ENCODE measurements at places on chromosomes 3 and 15.
A peak's percentile ranks its signal among the peaks of the same experiment; 100 is the strongest.

GRCh38 chr3:58355179-58355578 is 22.5 kb downstream of the PXK start:
- DNase-seq, result no peak

- DNase-seq, result no peak
Observed at GRCh38 chr15:38944536-38944935, 379.9 kb upstream of the RASGRP1 start.

GRCh38 chr3:174132421-174133042 is 726.6 kb upstream of the NAALADL2 start:
- no peak for DNase-seq

DNA sequence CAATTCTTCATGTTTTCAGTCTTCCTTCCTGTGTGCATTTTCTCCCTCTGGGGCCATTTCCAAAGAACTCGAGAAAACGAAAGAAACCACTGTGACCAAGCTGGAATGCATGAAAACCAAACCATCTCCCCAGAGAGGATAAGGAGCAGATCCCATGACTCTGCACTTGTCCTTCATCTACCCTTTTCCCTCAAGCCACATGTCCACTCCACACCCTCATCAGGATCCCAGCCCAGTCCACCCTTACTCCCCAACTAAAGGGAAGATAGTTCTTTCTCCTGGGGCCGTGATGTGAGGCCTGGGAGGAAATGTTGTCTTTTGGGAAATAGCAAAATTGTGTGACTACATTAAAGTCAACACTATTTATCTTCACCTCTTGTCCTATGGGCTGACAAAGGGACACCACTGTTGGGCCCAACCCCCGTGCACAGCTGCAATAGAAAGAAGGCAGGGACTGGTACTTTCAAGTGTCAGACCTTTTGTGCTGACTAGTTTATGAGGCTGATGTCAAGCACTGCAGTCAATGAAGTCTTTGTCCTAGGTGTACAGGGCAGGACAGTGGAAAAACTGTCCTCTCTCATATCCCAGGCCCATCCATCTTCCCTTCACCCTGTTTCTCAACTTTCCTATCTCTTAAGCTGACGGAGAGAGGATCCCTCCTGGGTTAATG is 487.1 kb upstream of the NR2F2 start:
- DNase-seq, result no peak

- no peak for DNase-seq
Observed at GRCh38 chr3:190446573-190447279, 3.0 kb downstream of the TMEM207 start.

- DNase-seq, result no peak
Observed at GRCh38 chr3:160126761-160127160, 98.5 kb upstream of the C3orf80 start.

GRCh38 chr15:48602358-48603122 is 43.0 kb downstream of the FBN1 start:
- DNase-seq, result no peak

DNA sequence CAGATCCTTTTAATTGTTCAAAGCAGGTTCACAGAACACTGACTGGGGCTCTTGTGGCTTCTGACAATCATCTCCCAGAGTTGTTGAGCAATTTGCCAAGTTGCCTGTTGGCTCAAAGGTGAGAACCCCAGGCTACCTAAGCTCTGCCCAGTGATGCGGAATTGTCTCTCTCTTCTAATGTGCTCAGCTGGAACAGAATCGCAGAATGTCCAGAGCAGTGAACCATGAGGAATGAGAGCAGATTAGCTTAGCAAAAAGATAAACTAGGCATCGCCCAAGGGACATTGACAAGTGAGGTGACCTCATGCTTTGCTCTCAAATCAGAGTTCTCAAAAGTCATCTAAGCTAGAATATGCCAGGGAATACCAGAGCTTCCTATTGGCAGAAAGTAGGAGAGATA is 148.1 kb downstream of the WDR76 start:
- no peak for DNase-seq

- no peak for DNase-seq
Observed at GRCh38 chr3:72523429-72524151, 324.7 kb downstream of the SHQ1 start.

DNA sequence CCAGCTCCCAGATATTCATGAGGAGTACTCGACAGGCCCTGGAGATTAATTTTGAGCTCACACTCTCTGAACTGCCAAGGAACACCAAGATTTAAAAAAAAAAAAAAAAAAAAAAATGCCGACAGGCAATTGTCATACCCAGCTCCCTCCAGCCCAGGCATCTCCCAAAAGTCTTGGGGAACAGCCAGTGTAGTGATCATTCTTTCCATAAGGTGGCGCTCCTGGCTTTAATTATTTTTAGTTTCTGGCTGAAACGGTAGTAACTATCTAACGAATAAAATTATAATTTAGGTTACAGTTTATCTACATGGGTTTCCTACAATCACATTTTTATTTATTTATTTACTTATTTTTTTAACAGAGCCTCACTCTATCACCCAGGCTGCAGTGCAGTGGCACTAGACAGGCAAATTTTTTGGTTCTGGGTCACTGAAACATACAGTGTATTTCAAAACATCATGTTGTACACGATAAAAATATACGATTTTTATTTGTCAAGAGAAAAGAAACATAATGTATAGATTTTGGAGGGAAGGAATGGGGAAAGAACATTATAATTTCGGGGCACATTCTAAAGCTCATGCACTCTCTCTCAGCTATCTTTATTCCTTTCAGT is 157.3 kb downstream of the ADAMTS9 start:
- no peak for DNase-seq

DNA sequence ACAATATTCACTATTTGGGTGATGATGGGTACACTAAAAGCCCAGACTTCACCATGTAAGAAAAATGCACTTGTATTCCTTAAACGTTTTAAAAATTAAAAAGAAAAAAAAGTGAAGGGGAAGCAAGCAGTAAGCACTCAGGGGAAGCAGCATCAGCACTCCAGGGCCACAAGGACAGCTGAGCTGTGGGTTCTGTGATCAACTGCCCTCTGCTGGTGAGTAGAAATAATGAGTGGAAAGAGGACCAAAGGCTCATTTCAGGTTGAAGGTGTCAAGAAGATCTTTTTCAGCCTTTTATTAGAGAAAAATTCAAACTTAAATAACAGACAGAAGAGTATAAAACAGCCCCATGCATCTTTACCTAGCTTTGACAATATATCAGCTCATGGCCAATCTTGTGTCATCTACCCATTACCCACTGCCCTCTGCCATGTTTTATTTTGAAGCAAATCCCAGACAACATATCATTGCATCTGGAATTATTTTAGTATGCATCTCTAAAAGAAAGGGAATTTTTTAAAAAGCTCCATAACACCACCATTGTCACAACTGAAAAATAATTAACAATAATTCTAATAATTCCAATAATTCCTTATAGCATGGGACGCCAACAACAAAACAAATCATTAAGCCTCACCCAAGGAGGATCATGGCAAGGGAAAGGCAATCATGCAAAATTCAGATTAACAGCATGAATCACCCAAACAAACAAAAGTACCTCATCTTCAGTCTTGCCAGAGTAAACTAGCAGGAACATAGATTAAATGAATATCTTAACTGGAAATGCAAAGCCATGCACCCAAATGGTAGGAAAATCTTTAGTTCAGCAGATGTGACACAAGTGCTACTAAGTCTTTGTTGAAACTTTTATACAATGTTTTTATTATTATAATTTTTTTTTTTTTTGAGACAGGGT is 42.5 kb downstream of the TAMM41 start:
- DNase-seq, result peak; percentile 32

DNA sequence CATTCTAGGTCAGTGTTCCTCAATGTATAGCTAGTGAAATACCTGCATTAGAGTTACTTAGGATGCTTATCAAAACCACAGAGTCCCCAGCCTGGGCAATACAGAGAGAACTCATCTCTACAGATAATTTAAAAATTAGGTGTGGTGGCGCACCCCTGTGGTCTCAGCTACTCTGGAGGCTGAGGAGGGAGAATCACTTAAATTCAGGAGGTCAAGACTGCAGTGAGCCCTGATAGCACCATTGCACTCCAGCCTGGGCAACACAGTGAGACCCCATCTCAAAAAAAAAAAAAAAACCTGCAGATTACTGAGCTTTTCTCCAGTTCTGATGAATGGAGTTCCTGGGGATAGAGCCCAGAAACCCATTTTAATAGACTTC is 10.1 kb upstream of the MINDY2 start:
- DNase-seq, result peak; percentile 15

DNA sequence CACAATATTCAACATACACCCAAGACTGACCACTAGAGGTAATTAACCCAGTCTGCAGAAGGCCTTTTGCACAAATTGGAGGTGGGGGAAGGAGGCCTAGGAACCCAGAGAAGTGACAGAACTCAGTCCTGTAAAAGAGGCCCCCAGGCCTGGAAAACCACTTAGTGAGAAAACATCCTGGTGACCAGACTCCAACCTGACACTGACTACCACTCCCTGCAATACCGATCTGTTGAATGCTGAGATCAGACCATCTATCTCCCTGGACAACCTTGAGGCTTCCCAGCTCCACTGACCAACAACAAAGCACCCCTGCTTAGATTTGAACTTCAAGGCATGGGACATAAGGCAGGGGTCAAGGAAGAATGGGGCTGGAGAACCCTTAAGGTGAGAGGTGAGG is 261.9 kb upstream of the WNT5A start:
- DNase-seq, result no peak

GRCh38 chr15:28107111-28107903 is 8.2 kb upstream of the OCA2 start:
- DNase-seq, result no peak

DNA sequence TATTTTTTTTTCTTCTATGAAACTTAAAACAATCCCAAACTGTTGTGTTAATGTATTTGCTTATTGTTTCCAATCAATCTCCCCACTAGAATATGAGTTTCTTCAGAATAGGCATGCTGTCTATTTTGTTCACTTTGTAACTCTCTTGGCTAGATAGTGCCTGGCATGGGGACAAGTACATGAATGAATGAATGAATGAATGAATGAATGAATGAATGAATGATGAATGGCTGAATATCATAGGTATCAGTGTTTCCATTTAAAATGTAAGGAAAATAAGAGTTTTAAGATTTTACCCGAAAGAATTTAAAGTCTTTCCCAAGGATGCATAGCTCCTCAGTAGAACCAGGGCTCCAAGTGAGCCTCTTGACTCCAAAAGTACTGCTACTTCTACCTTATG is 294.9 kb upstream of the GADL1 start:
- DNase-seq, result no peak

DNA sequence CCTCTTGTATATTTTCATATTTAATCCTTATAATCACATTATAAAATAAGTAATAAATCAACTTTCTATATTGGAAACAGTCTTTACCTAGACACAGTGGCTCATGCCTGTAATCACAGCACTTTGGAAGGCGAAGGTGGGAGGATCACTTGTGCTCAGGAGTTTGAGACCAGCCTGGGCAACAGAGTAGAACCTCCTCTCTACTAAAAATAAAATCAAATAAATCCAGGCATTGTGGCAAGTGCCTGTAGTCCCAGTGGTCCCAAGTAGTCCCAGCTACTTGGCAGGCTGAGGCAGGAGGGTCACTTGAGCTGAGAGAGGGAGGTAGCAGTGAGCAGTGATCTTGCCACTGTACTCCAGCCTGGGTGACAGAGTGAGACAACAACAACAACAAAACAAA is 975.1 kb downstream of the ROBO1 start:
- DNase-seq, result no peak

DNA sequence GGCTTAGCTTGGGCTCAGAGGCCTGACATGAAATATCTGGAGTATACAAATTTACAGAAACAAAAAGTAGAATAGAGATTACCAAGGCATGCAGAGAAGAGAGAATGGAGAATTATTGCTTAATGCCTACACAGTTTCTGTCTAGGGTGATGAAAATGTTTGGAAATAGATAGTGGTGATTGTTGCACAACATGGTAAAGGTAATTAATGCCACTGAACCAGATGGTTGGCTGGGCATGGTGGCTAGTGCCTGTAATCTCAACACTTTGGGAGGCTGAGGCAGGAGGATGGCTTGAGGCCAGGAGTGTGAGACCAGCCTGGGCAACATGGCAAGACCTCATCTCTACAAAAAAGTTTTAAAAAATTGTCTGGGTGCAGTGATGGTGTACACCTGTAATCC is 46.6 kb upstream of the OSBPL11 start:
- no peak for DNase-seq

DNA sequence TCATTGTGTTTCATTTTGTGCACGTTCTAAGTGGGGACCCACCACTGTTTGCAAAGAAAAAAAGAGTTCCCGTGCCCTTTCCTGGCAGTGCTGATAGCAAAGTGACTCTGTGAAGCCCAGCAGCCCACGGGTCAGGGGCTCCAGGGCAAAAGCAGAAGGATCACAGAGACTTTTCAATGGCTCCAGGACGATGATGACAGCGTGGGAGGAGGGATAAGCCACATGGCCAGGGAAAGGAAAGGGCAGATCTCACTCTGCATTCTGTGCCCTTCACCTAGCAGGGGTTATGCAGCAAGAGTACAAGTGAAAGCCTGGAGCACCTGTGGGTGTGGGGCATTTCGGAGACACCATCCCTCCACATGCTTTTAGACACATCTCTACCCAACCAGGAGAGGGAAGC is 35.4 kb downstream of the SEMA5B start:
- no peak for DNase-seq

- no peak for DNase-seq
Observed at GRCh38 chr15:41928100-41928499, 34.2 kb upstream of the SPTBN5 start.

DNA sequence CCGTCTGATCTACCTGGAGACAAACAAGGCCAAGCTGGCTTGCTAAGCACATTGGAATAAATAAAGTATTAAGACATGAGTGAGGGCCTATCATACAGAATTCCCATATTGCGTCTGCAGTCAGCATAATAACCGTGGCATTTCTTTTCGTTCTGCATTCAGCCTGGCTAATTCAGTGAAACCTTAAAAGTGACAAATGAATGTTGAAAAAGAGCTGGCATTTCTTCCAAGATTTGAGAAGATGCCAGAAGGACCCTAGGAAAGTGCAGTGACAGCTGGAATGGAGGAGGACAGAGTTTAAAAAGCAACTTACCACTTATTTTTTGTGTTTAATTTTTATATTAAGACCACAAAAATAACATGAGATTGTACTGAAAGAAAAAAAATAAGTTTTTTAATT is 67.1 kb downstream of the SUCLG2 start:
- no peak for DNase-seq

DNA sequence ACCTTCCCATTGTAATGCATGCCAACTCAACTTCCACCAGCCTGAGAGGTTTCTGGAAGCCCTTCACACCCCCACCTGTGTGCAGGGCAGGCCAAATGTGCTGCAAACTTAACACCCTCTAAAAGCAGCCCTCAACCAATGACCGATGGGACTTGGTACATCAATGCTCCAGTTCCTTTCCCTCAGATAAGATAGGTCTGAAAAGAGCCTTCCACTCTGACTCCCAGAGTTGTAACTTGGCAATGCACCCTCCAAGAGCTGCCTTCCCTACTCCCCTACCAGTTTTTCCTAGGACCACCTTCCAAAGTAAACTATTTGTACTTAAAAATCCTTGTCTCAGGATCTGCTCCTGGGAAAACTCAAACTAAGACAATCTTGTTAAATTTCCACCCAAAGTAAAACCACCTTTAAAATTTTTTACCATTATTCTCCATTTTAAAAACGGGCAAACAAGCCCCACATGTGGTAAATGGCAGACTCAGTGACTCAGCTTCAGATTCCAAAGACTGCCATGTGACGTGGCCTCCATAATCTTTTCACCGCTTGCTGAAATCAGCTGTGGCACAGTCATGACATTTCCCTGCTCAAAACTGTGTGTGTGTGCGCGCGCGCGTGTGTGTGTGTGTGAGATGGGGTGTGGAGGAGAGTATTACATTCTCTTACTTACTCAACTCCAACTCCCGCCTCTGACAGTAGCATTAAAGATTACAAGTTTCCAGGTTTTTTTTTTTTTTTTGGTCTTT is 17.2 kb downstream of the RASGRP1 start:
- DNase-seq, result no peak

All from activated naive CD4-positive, alpha-beta T cell treated with Interleukin-2 at 50 U/mL for 16 hours (primary cell).